AG09309 (cell line): ENCODE measurements at places on chromosomes 5 and 9.

DNA sequence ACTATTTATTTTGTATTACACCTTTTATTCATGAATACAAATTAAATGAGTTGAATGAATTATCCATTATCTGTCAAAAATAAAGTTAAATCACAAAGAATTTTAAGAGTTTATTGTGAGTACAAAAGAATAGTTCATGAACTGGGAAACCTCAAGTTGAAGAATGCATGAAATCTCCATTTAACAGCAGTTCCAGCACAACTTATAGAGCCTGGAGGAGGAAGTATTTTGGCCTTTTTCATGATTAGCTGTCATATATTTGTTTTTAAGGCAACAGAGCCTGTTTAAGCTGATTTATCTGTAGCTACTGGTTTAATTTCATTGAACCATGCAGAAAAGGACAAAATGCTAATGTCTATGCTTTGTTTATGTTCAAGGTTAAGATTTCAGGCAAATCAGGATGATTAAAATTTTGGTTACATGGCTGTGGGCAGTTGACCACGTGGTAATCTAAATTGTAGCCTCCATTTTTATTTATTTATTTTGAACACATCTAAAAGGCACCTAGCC, 12.2 kb downstream of the SPINK1 start:
- no peak for DNase-seq

GRCh38 chr9:74742191-74742790, 145.4 kb downstream of the TRPM6 start:
- no peak for DNase-seq

GRCh38 chr9:4969130-4969529, 15.9 kb upstream of the JAK2 start:
- no peak for DNase-seq

DNA sequence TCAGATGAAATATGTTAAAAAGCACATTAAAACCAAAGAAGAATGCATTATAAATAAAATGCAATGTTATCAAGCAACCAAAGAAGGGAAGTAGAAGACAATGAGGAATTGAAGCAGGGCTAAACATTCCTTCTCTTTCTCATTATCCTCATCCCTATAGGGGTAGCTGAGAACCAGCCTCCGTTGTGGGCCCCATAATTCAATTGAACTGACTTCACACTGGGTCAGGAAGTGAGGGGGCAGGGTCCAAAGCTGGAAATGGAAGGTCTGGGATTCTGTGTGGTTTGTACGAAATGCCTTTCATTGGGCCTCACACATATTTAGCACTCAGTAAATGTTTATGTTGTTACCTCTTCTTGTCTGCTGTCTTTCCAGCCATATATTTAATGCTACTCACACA, 220.4 kb upstream of the CD180 start:
- no peak for DNase-seq

- DNase-seq: no peak
Observed at GRCh38 chr9:93902780-93903655, 52.1 kb downstream of the BARX1 start.

GRCh38 chr9:108634204-108634603, 221.6 kb downstream of the ACTL7B start:
- peak; percentile 53 for DNase-seq

DNA sequence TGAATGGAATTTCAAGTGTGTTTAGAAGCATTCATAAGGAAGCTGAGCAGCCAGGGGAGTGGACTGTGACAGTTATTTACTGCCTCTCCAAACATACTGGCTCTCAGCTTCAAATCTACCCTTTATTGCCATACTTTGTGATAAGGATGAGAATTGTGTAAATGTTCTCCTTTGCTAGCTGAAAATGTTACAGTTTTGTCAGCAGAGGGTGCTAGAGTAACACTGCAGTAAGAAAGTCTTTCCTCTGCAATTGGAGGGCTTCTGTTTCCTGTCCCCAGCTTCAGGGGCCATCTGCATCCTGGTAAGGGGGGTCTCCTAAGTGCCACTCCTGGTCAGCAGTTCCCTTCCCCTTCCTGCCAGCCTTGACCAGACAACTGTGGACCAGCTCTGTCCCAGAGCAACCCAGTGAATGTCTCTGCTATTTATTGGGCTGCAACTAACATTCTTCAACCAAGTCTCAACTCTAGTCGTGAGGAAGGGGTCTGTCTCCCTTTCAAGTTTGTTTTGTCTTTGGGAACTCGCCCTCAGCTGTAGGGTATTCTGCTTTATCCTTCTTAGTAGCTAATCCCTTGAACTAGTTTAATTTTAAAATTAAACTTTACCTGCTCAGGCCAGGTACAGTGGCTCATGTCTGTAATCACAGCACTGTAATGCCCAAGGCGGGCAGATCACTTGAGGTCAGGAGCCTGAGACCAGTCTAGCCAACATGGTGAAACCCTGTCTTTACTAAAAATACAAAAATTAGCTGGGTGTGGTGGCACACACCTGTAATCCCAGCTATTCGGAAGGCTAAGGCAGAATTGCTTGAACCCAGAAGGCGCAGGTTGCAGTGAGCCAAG, 45.3 kb downstream of the RAPGEF6 start:
- peak; percentile 29 for DNase-seq

DNA sequence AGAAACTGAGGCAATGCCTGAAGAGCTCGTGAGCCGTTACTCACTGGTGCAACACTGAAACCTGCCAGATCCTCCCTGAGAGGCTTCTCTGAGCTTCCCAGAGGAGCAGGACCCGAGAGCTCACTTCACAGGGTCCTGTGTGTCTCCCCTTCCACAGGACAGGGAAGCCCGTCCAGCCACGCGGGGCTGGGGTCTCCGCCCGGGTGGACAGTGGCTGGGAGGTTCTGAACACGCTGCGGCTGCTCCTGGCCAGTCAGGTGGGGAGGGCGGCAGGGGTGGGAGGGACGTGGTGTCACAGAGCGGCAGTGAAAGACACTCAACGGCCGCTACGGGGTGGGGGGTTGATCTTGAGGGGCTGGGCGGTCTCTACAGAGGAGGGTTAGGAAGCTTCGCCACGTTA, 290 bp upstream of the ZDHHC11 start:
- DNase-seq: no peak

GRCh38 chr9:108665521-108666239, 190.1 kb downstream of the ACTL7B start:
- DNase-seq: no peak

DNA sequence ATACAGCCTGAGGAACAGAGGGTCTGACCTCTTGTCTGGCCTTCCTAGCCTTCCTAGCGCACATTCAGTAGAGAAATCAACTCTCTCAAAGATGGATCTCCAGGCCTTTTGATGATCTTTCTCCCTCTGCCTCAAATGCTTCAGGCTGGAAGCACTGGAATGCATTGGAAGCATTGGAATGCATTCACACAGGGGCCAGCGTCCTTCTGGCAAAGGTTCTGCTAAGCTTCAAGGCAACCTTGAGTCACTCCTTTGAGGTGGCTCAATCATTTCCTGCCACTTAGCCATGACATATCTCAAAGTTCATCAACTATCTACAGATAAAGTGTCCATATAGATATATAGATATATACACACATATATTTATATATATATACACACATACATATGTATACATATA, 42.9 kb downstream of the OR2K2 start:
- DNase-seq: peak; percentile 40

- no peak for DNase-seq
Observed at GRCh38 chr9:93132946-93133680, 938 bp downstream of the NINJ1 start.

- no peak for DNase-seq
Observed at GRCh38 chr5:36494841-36495601, 111.4 kb upstream of the SLC1A3 start.

DNA sequence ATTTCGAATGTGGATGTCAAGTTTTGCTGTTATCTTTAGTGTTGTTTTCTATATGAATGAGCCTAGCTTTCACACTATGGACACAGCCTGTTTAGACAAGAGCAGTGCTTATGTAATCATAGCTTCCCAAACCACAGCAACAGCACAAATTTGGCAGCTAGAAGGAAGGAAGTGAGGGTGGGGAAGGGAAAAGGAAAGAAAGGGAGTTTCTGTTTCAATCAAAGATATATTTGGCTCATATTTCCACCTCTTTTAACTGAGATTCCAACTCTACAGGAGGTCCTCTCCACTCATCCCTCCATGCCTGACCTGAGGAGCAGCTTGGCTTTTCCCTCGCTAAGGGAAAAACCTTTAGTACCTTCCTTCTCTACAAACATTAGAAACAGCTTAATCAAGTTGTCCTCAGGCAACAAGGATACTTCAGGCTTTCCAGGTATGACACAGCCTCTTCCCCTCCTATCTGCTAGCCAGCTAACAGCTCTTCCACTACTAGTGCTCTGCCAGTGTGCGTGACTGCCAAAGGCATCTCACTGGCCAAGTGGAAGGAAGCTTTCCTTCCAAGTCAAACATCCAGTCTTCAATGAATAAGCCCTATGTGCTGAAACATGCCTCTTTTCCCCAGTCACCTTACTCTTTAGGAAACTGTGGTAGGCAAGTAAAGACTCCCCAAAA, 268.6 kb upstream of the PTGER4 start:
- no peak for DNase-seq

DNA sequence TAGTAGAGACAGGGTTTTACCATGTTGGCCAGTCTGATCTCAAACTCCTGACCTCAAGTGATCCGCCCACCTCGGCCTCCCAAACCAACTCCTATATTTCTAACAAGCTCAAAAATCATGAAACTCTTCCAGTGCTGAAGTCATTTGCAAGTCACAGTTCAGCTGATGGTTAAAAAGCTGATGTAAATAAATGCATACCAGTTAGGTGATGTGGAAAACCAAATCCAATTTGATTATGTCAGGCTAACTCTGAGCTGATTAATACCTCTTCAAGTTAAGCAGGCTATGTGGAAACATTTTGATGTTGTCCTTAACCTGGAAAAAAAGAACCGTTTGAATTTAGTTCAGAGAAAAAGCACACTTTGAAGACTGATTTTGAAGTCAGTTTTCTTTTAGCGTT, 51.0 kb downstream of the TMEM252 start:
- no peak for DNase-seq

DNA sequence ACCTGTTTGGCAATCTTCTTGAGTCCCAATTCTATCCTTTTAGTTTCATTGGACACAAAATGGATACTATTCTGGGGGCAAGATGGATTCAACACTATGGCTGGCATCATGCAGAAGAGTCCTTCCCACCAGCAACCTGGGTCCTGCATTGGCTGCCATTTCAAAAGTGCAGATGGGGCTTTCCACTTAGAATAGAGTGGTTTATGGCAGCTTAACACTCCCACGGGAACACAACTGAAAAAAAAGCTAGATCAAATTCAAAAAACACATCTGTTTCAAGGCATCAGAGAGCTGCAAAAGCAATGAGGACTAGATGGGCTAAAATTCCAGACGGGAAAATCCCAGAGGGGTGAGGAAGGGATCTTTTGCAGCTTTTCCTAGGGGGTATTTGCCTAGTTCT, 11.2 kb upstream of the HMHB1 start:
- DNase-seq: no peak

- DNase-seq: peak; percentile 16
Observed at GRCh38 chr9:37215830-37216229, 95.5 kb downstream of the ZCCHC7 start.

- no peak for DNase-seq
Observed at GRCh38 chr9:5832071-5832537, 813 bp downstream of the ERMP1 start.

DNA sequence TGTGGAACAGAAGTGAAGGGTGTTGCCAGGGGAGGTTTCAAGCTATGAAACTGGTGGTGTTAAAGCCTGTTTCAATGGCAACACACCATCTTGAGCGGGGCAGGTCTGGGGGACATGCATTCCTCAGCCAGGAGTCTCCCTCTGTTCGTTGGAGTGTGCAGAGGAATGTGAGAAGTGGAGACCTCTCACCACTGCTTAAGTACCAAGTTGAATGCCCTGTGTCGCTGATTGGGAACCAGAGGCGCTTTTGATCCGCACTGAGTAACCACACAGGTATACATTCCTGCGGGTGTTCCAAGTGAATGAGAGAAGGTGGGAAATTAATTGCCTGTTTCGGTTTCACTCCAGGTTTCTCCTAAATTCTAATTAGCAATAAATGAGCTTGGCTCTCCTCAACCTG, 99.4 kb downstream of the LIX1 start:
- no peak for DNase-seq

- DNase-seq: peak; percentile 94
Observed at GRCh38 chr9:91164724-91165520, 196.8 kb downstream of the AUH start.

DNA sequence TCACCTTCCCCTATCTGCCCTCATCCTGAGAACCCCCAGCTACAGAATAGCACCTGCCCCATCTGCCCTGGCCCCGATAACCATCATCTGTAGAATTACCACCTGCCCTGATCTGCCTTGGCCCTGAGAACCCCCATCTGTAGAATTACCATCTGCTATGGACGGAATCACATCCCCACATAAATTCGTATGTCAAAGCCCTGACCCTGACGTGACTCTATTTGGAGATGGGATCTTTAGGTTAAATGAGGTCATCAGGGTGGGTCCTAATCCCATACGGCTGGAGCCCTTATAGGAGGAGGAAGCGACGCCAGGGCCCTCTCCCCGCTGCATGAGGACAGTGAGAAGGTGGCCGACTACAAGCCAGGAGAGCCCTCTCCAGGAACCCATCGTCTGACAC, 32.6 kb downstream of the SARDH start:
- DNase-seq: no peak

- DNase-seq: no peak
Observed at GRCh38 chr9:70485273-70485858, 70.9 kb upstream of the KLF9 start.

DNA sequence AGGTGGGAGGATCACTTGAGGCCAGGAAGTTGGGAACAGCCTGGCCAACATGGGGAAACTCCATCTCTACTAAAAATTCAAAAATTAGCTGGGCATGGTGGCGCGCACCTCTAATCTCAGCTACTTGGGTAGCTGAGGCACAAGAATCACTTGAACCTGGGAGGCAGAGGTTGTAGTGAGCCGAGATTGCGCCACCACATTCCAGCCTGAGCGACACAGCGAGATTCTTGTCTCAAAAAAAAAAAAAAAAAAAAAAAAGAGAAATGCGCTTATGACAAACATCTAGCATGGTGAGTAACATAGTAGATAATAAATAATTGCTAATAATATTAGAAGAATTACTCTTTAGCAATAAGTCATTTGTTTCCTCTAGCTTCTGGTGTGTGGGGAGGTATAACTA, 25.9 kb downstream of the RUSC2 start:
- no peak for DNase-seq

GRCh38 chr9:4425319-4426045, 64.8 kb upstream of the SLC1A1 start:
- DNase-seq: no peak

DNA sequence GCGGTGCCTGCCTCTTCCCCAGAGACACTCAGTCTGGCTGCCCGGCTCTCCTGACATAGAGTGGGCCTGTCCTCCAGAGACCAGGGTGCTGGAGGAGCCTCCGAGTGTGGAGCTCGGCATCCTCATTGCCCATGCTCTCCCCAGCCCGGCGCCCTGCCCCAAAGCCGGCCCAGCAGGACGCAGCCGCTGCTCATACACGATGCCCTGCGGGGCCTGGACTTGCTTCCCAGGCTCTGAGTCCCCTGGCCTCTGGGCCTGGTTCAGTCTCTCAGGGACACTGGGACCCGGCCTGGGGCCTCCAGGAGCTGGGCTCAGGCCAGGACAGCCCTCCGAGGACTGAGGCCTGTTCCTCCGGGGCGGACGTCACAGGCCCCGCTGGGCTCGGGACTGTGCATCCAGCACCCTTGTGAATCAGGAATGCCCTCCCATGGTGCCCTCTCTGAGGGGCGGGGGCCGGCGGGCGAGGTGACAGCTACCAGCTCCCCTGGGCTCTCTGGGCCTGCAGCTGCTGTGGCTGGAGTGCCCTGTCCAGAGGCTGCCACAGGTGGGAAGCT, 23.2 kb downstream of the TPPP start:
- DNase-seq: no peak
